ENCODE measurements at places on chromosomes 6 and 20.
A peak's percentile ranks its signal among the peaks of the same experiment; 100 is the strongest.

GRCh38 chr20:25223179-25223661 lies 24.7 kb upstream of the PYGB start:
- no peak for DNase-seq

GRCh38 chr6:13531956-13532355 lies 42.4 kb upstream of the SIRT5 start:
- DNase-seq, result no peak

- DNase-seq, result no peak
These were observed 176.1 kb downstream of the ID4 start for GRCh38 chr6:20013066-20013861.

DNA sequence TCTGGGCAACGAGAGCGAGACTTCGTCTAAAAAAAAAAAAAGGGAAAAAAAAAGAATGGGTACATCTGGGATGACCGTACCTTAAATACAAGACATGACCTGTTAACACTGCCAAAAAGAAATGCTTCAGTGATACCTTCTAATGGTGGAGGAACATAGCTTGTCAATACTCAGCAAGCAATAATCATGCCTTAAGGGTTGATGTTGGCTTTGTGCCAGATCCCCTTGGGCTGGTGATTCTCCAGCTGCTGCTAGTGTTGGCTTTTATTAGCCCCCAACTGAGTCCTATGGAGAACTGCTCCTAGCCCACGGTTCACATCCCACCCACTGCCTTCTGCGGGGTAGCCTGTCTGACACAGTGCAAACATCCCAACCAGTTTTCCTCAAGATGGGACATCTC lies 134.9 kb downstream of the PLCB1 start:
- no peak for DNase-seq

GRCh38 chr20:51727872-51728271 lies 40.3 kb downstream of the ATP9A start:
- no peak for DNase-seq

GRCh38 chr20:9119776-9120175 lies 50.9 kb downstream of the PLCB4 start:
- DNase-seq, result no peak

- peak; percentile 6 for DNase-seq
These were observed 100.9 kb upstream of the PRDM1 start for GRCh38 chr6:105985098-105985815.

DNA sequence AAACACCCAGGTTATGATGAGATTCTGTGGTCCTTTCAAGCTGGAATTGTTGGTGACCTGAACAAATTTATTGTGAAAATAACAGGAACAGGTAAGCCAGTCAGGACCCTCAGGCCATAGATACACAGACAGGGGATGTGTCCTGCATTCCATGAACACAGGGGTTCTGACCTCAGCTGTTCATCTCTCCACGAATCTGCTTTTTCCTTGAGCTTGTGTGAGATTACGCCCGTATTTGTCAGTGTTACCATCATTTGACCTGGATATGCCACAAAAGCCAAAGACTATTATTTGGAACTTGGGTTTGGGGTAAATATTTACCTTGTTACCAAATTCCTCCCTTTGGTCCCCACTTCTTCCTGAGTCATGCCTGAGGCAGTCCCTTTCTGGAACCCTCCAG lies 288.9 kb downstream of the PREX1 start:
- DNase-seq, result no peak

GRCh38 chr6:27672113-27672799 lies 199.4 kb upstream of the ZNF184 start:
- no peak for DNase-seq

DNA sequence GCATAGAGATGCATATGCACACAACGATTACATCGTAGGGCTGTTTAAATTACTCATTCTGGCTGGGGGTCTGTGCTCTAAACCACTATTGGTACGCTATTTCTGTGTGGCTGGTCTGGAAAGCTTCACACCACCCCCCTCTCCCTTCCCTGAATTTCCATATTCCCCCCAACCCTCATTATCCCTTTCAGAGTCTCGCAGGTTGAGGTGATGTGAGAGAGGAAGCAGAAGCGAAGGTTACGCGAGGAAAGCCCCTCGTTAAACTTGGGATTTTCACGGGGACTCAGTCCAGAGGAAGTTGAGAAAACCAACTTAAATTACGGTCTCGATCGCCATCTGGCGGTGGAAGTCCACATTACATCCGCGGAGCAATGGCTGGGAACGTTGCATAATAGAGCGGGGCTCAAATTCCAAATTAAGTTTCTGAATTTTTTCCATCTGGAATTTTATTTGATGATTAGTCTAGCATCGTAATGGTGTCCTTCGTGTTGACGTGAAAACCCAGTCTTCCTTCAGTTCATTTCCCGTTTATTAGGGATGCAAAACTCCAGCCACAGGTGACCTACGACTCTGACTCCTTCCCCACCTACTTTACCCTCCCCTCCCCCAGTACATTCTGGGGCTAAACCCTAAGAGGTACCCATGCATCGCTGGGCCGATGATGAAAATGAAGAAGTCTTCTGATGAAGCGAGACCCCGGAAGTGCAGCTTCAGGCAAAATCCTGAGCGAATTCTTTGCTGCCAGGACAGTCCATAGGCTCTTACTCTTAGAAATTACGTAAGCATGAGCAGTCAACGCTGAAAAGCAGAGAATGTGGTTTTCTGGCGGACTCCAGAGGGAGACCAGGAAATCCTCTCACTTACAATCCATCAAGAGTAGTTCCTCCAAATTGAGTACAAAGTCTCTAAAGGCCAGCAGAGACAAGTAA lies 19.7 kb downstream of the HLA-DOB start:
- DNase-seq, result no peak

GRCh38 chr6:147784371-147784770 lies 275.9 kb downstream of the SAMD5 start:
- DNase-seq, result no peak

DNA sequence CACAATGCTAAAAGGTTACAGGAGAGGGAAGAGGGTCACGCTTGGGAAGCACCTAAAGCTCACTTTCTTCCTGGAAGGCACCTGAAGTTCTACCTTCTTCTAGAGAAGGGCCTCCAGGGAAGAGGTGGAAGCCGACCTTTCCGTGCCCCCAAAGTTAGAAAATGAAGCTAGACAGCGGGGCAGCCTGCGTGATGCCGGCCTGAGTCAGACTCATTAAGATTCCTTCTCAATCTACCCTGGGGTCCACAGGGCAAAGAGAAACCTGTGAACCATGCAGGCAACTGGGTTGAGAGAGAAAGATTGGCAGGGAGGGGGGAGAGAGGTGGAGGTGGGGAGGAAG lies 54.8 kb upstream of the CCDC167 start:
- no peak for DNase-seq

- no peak for DNase-seq
These were observed 19.4 kb downstream of the MAP3K5 start for GRCh38 chr6:136772685-136773472.

GRCh38 chr6:77025736-77026223 lies 437.5 kb downstream of the HTR1B start:
- DNase-seq, result no peak

DNA sequence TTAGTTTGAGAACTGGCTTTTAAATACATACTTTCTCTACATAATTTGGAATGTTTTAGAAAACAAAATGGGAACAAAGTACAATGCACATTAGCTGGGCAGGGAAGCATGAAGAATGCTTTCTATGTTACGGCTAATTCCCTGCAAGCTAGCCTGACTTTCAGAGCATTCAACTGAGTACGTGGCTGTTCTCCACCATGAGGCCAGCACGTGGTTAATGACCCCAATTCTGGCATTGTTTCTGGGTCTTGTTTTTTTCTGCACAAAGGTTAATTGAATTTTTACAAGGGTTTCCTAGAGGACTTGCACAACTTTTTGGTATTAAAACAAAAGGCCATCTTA lies 208.6 kb upstream of the AGPAT4 start:
- DNase-seq, result no peak

GRCh38 chr6:149318581-149319286 lies 1.2 kb downstream of the TAB2 start:
- DNase-seq, result no peak

DNA sequence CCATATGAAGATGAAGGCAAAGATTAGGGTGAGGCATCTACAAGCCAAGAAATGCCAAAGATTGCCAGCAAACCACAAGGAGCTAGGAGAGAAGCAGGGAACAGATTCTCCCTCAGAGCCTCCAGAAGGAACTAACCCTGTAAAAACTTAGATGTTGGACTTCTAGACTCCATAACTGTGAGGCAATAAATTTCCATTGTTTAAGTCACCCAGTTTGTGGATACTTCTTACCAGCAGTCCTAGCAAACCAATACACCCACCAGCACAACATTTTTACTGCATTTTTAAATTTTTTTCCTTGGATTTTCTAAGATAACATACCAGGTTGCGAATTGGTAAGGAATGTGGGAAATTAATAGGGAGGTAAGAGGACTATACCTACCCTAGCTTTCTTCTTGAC lies 47.8 kb upstream of the EYA4 start:
- no peak for DNase-seq

DNA sequence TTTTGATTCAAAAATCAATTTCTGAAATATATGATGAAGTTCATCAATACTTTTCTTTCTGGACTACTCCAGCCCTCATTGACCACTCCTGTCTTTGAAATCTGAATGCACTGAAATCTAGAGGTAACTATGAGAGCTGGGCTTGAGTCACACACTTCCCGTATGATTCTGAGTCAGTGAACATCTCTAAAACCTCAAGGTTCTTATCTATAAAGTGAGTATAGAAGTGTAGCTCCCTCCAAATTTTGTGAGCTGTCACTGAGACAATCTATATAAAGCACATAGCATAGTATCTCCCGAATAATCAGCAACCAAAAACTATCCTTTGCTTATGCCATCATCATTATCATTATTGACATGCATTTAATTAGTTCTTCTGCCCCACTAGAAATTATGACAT lies 182.4 kb downstream of the TSHZ2 start:
- no peak for DNase-seq

- no peak for DNase-seq
These were observed 1.6 kb downstream of the UTRN start for GRCh38 chr6:144286503-144287393.

DNA sequence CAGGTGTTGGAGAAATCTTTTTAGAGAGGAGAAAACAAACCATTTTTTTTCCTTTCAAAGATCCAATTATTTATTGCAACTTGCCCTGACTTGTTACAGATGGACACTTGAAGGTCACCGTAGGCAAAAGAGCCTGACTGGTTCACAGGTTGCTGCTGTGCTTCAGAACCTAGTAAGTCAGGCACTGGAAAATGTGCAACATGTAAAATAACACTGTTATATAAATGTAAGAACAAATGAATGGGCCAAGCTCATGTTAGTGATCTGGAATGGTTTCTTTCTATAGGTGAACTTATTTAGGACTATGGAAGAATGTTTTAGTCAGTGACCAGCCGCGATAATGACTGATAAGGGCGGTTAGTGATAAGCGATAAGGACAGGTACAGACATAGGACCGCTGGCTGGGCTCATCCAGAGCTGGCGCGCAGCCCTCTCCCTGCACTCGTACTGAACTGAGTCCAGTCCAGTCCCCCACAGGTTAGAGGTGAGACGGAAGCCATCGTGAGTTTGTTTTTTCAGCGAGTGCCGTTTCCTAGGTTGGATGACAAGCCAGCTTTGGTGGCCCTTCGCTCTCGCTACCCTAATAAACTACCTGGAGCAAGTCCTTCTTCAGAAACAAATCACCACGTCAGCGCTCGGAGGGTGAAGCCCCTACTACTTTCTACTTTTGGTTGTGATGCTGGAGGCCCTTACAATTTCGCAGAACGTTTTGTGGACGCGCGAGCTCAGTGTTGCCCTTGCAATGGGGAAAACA lies 94.4 kb upstream of the PRDM1 start:
- DNase-seq, result no peak

DNA sequence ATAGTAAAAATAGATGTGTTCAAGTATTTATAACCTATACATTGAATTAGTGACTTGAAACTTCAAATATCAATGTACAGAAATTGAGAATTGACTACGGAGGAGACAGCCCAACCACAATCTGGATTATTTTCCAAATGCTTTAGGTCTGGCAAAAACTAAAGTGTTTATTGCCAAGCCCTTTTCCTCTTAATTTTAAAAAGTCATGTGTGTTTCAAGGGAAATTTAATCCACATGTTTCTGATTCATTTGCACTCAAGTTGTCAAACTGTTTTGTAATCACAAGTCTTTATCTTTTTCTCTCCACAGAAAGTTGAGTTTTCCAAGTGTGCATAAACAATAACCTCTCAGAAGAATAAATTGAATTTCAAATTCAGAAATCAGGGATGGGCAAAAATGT lies 350.8 kb upstream of the RSPO3 start:
- DNase-seq, result no peak

DNA sequence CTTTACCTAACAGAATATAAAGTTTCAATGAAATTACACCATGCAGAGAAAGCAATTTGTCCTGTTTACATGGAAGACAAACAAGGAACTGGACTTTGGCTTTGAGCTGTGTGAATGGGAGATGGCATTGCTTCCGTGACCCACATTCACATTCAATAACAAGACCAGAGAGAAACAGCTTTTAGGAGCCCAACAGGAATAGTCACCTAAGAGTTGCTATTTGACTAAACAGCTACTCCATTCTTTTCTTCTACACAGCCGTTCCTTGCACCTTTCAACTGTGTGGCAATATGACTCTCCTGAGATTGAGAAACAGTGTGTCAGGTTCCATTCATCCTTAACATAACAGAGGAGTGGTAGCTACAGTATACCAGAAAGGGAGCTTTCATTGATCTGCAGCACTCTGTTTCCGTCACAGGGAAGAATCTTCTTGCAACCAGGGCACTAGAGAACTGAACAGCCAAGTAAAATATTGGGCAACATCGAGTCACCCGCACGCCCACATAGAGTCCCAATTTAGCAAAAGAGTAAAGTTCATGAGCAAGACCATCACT lies 355.1 kb downstream of the HAO1 start:
- DNase-seq, result no peak

GRCh38 chr6:161890133-161890831 lies 616.4 kb upstream of the AGPAT4 start:
- no peak for DNase-seq

DNA sequence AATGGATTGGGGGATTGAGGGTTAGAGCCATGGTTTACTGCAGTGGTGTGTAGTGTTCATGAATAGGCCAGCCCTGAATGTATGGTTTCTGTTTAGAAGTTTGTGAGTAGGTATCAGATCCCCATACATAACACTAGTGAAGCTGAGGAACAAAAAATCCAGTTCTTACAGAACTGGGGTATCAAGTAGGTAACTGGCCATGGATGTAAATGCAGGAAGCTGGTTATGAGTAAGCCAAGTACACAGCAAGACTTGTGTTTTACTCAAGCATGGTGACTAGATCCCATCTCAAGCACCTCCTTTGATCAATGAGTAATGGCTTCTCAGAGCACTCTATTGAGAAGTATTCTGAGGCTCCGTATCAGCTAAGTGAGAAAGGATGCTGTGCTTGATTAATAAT lies 613.7 kb upstream of the FLRT3 start:
- no peak for DNase-seq

GRCh38 chr20:2800521-2801285 lies at the start of gene CPXM1:
Gene CPXM1, minus strand, starts transcription at chr20:2800627. Its CDS starts 55 bp downstream, at chr20:2800572.
- no peak for DNase-seq

Measured in NCI-H2107 (cell line).